Right atrium auricular region (tissue), 2 donors: ENCODE measurements at places on chromosomes 3 and 15. TPM values are rescaled to one million over a fixed set of nuclear protein-coding genes. Genes with fewer than 3 reads are reported as not detected.
A peak's percentile ranks its signal among the peaks of the same experiment; 100 is the strongest.

GOLGA6L7 gene
- total RNA-seq: not detected

DGKG gene
- 27.4 TPM for total RNA-seq

DNA sequence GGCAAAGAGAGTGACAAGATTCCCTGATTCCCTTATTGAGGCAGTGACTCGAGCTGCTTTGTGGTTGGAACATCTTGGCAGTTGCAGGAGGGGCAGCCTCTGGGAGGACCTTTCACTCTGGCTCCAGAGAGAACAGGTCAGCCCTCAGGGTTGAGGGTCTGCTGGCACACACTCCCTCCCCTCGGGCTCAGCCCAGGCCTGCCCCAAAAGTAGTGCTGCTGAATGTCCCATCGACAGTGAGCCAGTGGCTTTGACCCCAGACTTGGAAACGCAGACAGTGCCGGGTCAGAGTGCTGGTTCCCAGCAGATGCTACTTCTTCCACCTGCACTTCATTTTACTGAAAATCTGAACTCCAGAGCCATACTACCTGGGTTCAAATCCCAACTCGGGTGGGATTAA, 25.6 kb upstream of the ATP2B2 start:
- H3K36me3 ChIP-seq: no peaks in the 10 kb centered on the region
- no peaks in the 10 kb centered on the region for H3K27me3 ChIP-seq

- H3K27me3 ChIP-seq: no peaks in the 10 kb centered on the region
- DNase-seq: no peak
- H3K4me3 ChIP-seq: peak overlapping the region; percentile 81
- no peaks in the 10 kb centered on the region for H3K36me3 ChIP-seq
- H3K27ac ChIP-seq: peak overlapping the region; percentile 94
- peaks cover 58% of the 10 kb centered on the region for H3K4me1 ChIP-seq
These were observed 1.3 kb downstream of the TCF12 start for GRCh38 chr15:56919609-56920366.

DNA sequence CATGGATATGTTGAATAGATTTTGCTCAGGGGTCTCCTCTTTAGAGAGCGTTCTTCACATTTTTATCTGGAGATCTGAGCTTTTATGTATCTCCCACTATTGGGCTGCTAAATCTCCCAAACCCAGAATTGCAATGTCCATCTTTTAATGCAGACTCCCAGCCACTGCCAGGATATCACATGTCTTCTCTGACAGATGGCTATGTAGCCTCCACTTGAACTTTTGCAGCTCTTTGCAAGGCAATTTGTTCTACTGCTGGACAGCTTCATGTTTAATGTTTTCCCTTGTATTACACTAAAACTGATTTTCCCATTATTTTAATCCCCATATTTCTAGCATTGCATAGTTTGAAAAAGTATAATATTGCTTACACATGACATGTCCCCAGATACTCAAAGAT, 177.2 kb downstream of the LPP start:
- H3K27ac ChIP-seq: no peak overlapping the region
- H3K36me3 ChIP-seq: no peaks in the 10 kb centered on the region
- H3K4me3 ChIP-seq: no peak overlapping the region
- no peaks in the 10 kb centered on the region for H3K4me1 ChIP-seq
- no peak for DNase-seq

GRCh38 chr3:114104414-114104813, 47.9 kb downstream of the QTRT2 start:
- no peaks in the 10 kb centered on the region for H3K36me3 ChIP-seq
- no peak for DNase-seq
- H3K27ac ChIP-seq: no peak overlapping the region
- H3K4me1 ChIP-seq: no peaks in the 10 kb centered on the region

DNA sequence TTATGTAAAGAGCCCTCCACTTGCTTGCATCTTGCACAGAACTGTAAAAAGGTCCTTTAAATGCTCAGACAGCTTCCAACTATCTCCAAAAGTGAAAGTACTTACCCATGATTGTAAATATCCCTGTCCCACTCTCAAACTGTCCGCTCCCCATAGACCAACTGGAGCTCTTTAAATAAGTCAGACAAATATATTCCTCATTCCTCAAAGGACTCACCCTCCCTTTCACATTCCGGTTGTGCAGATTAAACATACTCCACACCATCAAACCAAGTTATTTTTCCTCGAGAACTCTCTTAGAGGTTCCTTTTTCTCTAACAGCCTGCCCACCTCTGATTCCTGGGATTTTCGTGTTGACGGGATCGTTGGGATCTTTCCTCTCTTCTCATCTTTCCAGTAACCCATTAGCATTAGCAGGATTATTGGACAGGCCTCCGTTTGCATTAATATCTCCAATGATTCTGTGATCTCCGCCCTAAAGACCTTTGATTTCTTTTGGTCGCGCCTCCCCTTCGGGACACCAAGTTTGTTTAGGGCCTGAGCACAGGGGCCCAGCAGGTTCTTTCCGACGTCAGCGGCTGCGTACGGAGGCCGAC, 763 bp downstream of the GOLGB1 start:
- H3K4me1 ChIP-seq: peaks cover 41% of the 10 kb centered on the region
- no peaks in the 10 kb centered on the region for H3K36me3 ChIP-seq
- H3K27ac ChIP-seq: peak overlapping the region; percentile 95
- H3K4me3 ChIP-seq: peak overlapping the region; percentile 81

DNA sequence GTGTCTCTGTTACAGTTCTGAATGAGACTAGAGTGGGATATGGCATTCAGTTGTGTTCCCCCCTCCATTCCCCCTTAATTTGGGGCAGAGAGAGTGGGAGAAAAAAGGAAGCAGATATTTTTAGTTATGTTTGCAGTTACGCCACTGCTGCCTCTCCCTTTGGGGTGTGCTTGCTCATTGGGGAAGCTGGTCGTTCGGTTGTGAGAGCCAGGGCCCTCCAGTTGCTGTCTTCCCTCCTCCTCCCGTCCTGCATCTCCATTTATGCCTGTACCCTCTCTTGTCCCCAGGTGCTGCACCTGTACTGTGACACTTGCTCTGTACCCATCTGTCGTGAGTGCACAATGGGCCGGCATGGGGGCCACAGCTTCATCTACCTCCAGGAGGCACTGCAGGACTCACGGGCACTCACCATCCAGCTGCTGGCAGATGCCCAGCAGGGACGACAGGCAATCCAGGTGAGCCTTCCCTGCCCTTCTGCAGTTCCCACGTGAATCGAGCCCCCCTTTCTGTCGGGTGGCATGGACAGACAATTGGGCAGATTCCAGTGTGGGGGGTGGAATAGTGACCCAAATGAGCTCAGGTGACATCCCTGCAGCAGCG, 55.8 kb downstream of the TRIM71 start:
- H3K4me3 ChIP-seq: no peak overlapping the region
- H3K36me3 ChIP-seq: no peaks in the 10 kb centered on the region
- H3K27me3 ChIP-seq: no peaks in the 10 kb centered on the region
- peaks cover 5% of the 10 kb centered on the region for H3K4me1 ChIP-seq
- H3K27ac ChIP-seq: no peak overlapping the region
- no peak for DNase-seq

DNA sequence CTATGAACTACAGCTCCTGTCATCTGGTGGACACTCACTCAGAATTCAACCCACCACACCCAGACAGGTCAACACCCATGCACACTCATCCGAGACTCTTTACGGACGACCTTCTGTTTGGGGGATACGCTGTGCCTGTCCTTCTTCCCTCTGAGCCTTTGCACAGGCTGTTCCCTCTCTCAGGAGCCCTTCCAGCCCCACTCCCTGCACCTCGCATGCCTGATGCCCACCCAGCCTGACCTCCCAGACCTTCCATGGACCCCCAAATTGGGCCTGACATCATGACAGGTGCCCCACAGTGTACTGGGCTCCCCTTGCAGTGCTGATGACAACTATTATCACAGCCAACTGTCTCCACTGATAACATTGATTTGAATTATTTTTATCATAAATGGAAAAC, 135.8 kb downstream of the NSMCE3 start:
- H3K36me3 ChIP-seq: no peaks in the 10 kb centered on the region
- H3K27ac ChIP-seq: no peak overlapping the region
- no peak for DNase-seq
- H3K4me1 ChIP-seq: no peaks in the 10 kb centered on the region

GRCh38 chr3:182420741-182421140, 372.6 kb upstream of the ATP11B start:
- no peak overlapping the region for H3K4me3 ChIP-seq
- H3K27ac ChIP-seq: no peak overlapping the region
- H3K4me1 ChIP-seq: no peaks in the 10 kb centered on the region
- no peak for DNase-seq
- no peaks in the 10 kb centered on the region for H3K36me3 ChIP-seq

GRCh38 chr3:101128001-101128400, 134.8 kb upstream of the ABI3BP start:
- no peak overlapping the region for H3K27ac ChIP-seq
- H3K36me3 ChIP-seq: no peaks in the 10 kb centered on the region
- H3K27me3 ChIP-seq: no peaks in the 10 kb centered on the region
- H3K4me3 ChIP-seq: no peak overlapping the region

- peaks cover 95% of the 10 kb centered on the region for H3K4me1 ChIP-seq
- H3K4me3 ChIP-seq: no peak overlapping the region
- DNase-seq: no peak
- peaks cover 7% of the 10 kb centered on the region for H3K36me3 ChIP-seq
- no peaks in the 10 kb centered on the region for H3K27me3 ChIP-seq
These were observed 6.6 kb downstream of the LIMD1 start for GRCh38 chr3:45601156-45601555.

GRCh38 chr15:60212536-60212935, 185.2 kb downstream of the ANXA2 start:
- H3K36me3 ChIP-seq: no peaks in the 10 kb centered on the region
- H3K27me3 ChIP-seq: no peaks in the 10 kb centered on the region
- H3K27ac ChIP-seq: no peak overlapping the region

- no peak for DNase-seq
- no peaks in the 10 kb centered on the region for H3K4me1 ChIP-seq
These were observed 70.6 kb upstream of the BHLHE40 start for GRCh38 chr3:4908433-4909156.

DPPA2 gene
- not detected for total RNA-seq

PLSCR5 gene
- not detected for total RNA-seq

- H3K27ac ChIP-seq: no peak overlapping the region
- no peak for DNase-seq
- no peaks in the 10 kb centered on the region for H3K4me1 ChIP-seq
- no peaks in the 10 kb centered on the region for H3K36me3 ChIP-seq
- H3K4me3 ChIP-seq: no peak overlapping the region
These were observed 21.2 kb upstream of the SPRED1 start for GRCh38 chr15:38231436-38231835.

- H3K27me3 ChIP-seq: no peaks in the 10 kb centered on the region
- H3K4me3 ChIP-seq: no peak overlapping the region
- DNase-seq: no peak
- no peaks in the 10 kb centered on the region for H3K36me3 ChIP-seq
- H3K4me1 ChIP-seq: no peaks in the 10 kb centered on the region
- H3K27ac ChIP-seq: no peak overlapping the region
These were observed 483.3 kb downstream of the TUSC7 start for GRCh38 chr3:117192888-117193287.

GRCh38 chr15:35000511-35000910, 12.4 kb upstream of the ZNF770 start:
- DNase-seq: no peak
- no peaks in the 10 kb centered on the region for H3K36me3 ChIP-seq
- H3K4me1 ChIP-seq: no peaks in the 10 kb centered on the region
- no peak overlapping the region for H3K27ac ChIP-seq
- no peaks in the 10 kb centered on the region for H3K27me3 ChIP-seq

GRCh38 chr3:176651622-176652021, 545.7 kb downstream of the TBL1XR1 start:
- no peak overlapping the region for H3K4me3 ChIP-seq
- H3K4me1 ChIP-seq: no peaks in the 10 kb centered on the region
- no peaks in the 10 kb centered on the region for H3K36me3 ChIP-seq
- no peaks in the 10 kb centered on the region for H3K27me3 ChIP-seq
- no peak overlapping the region for H3K27ac ChIP-seq

GRCh38 chr15:87215100-87215499, 1041.4 kb downstream of the NTRK3 start:
- no peaks in the 10 kb centered on the region for H3K27me3 ChIP-seq
- H3K4me3 ChIP-seq: no peak overlapping the region
- no peaks in the 10 kb centered on the region for H3K36me3 ChIP-seq

DNA sequence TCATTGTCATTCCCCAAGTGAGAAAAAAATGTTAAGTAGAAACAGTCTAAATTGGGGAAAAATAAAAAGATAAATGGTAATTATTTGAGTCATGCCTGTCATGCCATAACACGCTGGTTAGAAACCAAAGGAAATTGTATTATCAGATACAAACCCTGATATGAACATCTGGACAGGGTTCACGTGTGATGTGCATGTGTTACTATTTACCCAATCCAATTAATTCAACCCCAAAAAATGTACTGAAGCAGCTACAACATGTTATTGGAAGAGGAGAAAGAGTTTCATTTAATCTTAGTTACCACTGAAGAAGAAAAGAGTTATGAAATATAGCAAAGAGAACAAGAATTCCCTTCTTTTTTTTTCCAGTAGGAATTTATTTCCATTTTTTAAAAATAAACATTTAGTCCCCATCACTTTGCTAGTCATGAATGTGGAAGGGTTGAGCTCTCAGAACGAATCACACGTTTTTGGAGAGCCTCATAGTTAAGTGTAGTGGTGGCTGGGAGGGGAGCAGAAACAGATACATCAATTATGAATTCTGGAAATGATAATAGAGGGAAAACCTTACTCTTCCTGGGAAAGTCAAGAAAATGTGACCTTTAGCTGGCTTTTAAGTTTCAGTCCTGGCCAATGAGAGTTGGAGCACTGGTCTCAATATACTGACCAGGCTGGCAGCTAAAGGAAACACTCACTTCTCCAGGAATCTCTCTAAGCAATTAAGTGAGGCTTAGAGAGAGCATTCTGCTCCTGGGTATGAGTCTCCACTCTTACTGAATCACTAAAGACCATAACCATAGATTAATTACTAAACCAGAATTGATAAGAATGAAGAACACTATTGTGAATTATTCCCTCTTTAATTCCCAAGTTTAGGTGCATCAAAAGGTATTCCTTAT, 796.5 kb downstream of the GRM7 start:
- no peaks in the 10 kb centered on the region for H3K36me3 ChIP-seq
- DNase-seq: no peak
- no peak overlapping the region for H3K27ac ChIP-seq
- H3K4me1 ChIP-seq: no peaks in the 10 kb centered on the region
- no peaks in the 10 kb centered on the region for H3K27me3 ChIP-seq
- H3K4me3 ChIP-seq: no peak overlapping the region

DNA sequence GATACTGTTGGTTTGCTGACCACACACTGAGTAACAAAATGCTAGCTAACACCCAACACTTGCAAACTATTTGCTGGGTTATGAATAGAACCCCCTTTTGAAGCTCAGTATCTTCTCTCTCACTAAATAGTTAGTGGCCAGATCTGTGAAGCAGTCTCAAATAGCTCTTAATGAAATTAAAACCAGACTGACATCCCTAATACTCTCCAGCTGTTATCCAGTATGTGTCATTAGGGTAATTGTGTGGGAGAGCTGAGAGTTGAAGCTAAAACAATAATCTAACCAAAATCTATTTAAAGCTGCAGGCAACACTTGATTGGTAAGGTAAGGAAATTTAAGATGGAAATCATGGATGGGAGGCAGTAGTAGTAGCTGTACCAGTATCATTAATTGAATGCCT, 110.4 kb upstream of the RORA start:
- H3K4me1 ChIP-seq: no peaks in the 10 kb centered on the region
- no peaks in the 10 kb centered on the region for H3K27me3 ChIP-seq
- no peak overlapping the region for H3K27ac ChIP-seq
- H3K36me3 ChIP-seq: no peaks in the 10 kb centered on the region
